ENCODE measurements at places on chromosomes 5 and 9.

DNA sequence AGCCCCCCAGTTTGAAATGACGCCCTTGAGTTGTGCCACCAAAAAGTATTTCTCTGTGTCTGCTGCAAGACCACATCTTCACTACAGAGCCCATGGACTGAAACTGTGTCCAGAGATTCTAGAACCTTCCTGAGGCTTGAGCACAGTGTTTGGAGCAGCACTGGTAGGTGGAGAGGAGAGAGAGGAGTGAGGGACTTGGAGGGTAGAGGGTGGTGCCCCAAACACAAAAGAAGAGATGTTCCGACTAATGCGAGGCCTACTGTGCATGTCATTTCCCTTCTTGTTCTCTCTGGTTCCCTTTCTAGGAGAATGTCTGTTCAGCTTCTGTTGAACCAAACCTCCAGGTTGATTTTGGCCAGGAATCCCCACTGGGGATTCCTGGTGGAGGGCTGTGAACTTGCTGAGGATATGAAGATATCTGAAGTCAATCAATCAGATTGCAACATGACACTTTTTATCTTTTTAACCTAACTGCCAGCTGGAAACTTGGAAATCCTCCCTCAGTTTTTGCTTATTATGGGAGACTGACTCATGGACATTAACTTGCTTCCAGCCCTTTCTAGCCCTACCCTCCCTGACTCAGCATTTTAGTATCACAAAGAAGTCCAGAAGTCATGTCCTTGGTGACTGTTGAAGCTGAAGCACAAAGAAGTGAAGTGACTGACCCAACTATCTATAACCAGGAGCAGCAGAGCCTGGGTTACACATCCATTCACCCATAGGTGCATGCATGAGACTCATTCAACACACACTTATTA lies 154.5 kb downstream of the NR3C1 start:
- DNase-seq: no peak

- no peak for DNase-seq
These were observed 315.9 kb upstream of the RPS23 start for GRCh38 chr5:82594097-82594496.

- peak; percentile 51 for DNase-seq
These were observed at the start of gene OXCT1 for GRCh38 chr5:41869724-41870626. Gene OXCT1, minus strand, starts transcription at chr5:41870425. Its CDS starts 67 bp downstream, at chr5:41870358.

DNA sequence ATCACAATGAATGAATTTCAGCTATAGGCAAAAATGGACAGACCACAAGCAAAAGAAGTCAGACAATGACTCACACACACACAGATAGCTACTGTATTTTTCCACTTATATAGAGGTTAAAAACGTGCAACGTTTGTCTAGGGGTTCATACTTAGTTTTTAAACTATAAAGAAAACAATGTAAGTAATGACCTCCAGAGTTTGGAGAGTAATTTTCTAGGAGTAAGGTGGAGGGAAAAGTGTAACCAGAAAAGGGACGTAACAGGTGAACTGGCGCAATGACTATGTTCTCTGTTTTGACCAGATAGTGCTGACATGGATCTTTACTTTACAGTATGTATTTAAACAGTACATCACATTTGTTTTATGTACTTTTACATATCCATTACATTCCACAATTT lies 51.1 kb downstream of the FNIP1 start:
- no peak for DNase-seq

GRCh38 chr5:10762776-10763500 lies 1.9 kb upstream of the DAP start:
- no peak for DNase-seq

- no peak for DNase-seq
These were observed 16.8 kb upstream of the CTSL start for GRCh38 chr9:87708986-87709728.
